GM06990 (cell line): ENCODE measurements at places on chromosomes 4 and X.

DNA sequence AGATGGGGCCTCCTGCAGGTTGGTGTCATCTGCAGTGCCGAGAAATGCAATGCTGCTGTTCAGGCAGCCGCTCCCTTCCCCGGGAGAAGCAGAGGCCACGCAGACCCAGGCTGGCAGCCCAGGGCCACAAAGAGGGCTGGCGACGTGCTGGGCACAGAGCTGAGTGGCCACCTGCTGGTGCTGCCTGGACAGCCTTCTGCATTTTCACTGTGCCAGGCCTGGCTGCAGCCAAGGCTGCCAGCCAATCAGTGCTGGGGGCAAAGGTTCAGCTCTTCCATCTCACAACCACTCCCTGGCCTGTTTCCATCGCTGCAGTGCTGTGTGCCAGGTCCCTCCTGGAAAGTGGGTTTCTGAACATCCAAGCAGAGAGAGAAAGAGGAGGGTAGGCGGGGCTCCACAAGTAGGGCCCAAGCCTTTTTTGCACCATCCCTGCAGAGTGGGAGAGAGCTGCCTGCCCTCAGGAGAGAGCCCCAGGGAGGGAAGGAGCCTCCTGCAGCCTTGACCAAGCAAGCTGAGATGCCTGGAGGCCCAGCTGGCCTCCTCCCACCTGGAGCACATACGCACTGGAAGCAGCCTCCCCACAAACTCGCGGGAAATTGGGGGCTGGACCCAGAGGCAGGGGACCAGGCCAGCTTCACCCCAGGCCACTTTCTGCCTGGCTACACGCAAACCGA, 20.1 kb downstream of the ADRA2C start:
- no peak for DNase-seq

- DNase-seq: no peak
Measured at GRCh38 chr4:161376275-161376674, 787.5 kb downstream of the FSTL5 start.

DNA sequence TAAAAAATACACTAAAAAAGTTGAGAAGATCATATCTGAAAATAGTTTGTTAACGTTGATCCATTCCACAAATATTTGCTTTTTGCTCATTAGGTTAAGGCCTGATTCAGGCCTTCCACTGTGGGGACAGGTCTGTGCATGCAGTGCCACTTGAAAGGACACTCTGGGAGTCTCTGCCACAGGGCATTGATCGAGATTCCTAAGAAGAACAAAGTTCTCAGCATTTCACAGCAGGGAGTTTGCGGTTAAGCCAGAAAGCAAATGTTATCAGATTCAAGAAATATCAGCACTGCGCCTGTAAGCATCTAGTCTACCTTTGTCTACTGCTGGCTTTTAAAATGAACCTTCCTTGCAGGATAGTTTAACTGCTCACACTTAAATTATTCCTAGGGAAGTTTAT, 62.2 kb upstream of the TNIP3 start:
- DNase-seq: no peak

- no peak for DNase-seq
Measured at GRCh38 chr4:6011686-6012085, 6.5 kb downstream of the C4orf50 start.

GRCh38 chrX:43560247-43560946, 95.7 kb upstream of the MAOA start:
- DNase-seq: no peak

- peak; percentile 14 for DNase-seq
Measured at GRCh38 chr4:78058591-78059523, 1.7 kb downstream of the FRAS1 start.

DNA sequence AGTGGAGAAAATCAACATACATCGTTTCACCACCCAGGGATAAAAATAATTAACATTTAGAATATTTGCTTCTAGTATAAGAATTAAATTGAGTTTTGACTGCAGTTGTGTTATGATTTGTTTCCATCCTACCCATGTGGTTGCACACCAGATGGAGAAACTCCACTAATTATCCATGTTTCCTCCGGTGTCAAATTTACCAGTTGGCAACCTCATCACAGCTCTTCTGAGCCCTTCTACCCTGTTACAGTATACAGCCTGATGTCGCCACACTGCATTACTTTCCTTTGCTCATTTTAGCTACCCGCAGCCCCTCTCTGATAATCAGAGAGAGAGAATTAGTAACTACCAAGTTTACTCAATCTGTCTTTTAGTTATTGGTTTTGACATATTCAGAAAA, 411.2 kb downstream of the DTHD1 start:
- no peak for DNase-seq

DNA sequence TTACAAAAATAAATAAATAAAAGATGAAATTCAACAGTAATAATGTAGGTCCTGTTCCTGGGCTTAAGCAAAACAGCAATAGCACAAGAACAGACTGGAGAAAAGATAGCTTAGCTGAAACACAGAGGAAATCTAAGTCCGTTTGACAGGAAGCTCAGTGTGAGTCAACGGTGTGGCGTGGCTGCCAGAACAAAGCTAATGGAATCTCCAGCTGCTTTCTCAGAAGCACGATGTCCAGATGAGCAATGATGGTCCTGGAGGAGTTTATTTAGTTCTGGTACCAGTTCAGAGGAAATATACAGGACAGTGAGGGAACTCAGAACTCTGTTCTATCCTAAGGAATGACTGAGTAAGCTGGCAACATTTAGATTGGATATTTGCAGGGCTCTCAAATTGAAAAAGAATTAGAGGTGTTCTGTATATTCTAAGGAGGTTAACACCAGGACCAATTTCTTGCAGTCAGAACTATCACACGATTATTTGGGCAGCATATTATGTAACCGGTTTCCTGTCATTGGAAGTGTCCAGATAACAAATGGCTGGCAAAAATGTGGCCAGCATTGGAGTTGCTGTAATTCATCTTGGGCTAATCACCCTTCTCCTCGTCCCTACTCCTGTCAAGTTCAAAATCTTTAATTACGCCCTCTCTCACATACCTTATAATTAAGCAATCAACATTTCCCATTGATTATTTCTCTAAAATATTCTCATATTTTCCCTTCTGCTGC, 12.7 kb downstream of the GAB3 start:
- DNase-seq: no peak

DNA sequence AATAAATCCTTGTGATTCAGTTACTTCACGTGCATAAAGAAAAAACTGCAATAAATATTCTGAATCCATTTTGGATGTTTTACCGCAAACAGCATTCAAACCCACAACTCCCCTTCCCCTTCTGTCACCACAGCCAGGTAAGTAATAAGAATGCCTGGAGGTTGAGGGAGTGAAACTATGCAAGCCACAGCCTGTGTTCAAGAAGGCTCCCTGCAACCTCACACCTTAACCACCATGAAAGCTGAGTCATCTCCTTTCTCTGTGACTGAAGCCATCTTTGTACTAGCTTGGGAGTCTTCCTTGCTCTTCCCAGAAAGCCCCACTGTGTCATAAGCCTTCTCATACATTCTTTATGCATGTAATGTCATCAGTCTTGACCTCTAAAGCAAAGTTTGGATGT, 297.0 kb upstream of the PUDP start:
- no peak for DNase-seq

- DNase-seq: peak; percentile 18
Measured at GRCh38 chrX:151722241-151722846, 6.5 kb downstream of the FATE1 start.

DNA sequence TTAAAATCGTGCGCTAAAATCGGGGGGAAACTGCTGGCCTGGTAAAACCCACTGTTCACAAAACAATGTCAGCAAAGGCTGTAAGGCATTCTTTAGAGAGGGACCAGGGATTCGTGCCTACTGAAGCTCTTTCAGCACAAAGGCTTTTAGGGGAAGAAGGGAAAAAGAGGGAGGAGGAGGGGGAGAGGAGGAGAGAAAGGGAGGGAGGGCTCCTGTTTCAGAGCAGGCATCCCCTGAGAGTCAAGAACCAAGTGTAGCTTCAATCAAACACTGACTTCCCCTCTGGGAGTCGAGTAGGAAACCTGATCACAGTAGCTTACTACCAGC, 9.5 kb downstream of the BCOR start:
- DNase-seq: no peak

- no peak for DNase-seq
Measured at GRCh38 chrX:130418066-130418465, 16.3 kb downstream of the RBMX2 start.

DNA sequence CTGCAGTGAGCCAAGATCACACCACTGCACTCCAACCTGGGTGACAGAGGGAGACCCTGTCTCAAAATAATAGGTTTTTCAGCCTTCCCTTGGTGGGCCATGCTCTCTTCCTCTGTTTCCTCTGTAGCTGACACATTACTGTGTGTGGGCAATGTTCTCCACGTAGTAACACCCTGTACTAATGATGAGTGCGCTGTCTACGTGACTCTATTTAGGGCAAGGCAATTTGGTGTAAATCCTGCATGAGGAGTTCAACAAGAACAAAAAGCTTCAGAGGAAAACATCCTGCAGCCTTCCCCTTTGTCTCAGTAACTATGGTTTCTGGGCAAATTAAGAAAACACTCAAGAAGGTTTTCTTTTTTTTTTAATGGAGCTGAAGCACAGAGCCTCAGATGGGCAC, 24.4 kb upstream of the JAKMIP1 start:
- DNase-seq: no peak

- no peak for DNase-seq
Measured at GRCh38 chr4:184091986-184092385, 125.7 kb downstream of the ENPP6 start.

GRCh38 chr4:7984286-7984925, 44.7 kb upstream of the AFAP1 start:
- no peak for DNase-seq

DNA sequence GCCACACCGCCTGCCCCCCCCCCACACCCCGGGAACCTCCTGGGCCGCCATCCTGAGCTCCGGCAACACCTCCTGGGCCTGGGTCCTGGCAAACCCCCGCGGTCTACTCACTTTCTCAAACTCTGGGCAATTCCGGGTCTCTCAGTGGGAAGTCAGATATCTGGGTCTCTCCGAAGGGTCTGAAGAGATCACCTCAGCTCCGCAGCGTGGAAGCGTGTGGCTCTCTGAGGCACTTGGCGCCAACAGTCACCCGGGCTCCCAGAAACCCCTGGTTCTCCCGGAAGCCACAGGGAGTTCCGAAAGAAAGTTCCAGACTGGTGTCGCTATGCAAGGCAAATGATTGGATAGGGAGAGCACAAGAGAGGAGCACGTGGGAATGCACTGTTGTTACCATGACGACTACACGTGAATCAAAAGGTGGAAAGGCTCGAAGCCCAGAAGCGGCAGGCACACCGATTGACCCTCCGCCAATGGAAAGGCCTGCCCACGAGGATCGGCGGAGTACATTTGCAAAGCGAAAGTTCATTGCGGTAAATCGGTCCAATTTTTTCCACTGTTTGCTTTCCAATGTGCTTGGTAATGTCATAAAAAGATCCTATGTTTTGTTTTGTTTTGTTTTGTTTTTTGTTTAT, at the start of gene PNMA6E:
TSS of gene PNMA6E (minus strand) at position 218 of the 632 bp plus-strand sequence. CDS start 2,501 bp downstream, outside the sequence.
- DNase-seq: no peak

DNA sequence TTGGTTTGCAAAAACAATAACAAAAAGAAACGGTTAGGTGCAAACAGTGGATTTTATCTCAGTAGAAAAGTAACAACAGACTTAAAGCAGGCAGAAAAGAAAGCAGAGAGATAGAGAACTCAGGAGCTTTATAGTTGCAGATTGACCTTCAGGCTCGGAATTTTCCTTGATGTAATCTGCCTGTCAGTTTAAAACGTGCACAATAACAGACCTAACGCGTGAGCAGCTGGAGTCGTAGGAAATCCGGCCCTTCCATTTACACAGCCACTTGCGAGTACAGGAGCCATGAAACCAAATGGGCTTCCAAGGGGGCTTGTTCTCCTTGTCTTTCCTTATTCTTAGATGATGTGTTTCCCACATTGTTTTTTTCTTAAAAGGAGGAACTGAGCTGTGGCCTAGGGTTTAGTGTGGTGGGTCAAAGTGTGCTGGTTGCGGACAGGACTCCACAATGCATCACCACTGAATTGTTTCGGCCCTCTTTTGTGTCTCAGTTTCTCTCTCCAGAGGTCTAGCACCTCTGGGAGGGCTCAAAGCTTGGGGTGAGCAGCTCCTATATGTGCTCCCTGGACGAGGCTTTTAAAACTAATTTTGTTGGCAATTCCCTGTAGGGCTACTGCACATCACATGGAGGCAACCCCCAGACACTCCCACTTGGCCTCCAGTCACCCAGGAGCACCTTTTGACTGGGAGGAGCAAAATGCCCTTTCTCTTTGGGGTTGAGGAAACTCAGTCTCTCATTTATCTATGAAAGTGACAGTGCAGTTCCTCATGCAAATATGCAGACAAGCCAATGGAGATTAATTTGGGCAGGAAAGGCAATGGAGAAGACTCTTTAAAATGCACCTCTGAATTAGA, 13.9 kb upstream of the MPP1 start:
- no peak for DNase-seq

DNA sequence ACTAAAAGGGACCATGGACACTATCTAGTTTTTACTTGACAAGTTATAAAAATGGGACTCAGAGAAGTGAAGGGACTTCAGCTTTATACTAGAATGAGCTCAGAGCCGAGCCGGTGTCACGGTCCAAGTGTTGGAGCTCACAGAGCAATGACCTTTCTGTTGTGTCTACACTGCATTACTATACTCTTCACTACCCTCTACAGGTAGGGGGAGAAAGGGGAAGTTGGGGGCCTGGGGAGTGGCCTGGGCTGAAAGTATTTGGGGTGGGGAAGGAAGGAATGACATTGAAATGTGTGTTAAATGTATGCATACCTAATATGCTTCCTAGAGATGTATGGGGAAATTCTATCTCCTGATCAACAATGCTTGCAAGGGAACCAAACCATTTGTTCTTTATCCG, 48.8 kb upstream of the HHIP start:
- no peak for DNase-seq

DNA sequence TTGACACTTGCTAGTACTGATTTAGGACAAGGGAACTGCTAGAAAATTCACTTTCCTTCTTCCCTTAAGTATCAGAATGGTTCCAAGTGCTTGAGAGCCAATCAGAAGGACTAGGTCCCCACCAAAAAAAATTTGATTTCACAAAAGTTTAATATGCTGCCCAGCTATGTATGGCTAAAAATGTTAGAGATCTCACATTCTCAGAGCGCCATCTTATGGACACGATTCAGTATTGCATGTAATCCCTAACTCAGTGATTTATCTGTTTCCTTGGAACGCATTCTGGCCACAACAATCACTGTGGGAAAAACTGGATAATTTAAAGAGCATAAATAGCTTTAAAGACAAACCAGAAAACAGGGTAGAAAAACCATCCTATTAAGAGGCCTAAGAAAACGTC, 255.1 kb upstream of the GPC4 start:
- DNase-seq: no peak

- no peak for DNase-seq
Measured at GRCh38 chr4:138650929-138651448, 364.6 kb upstream of the NOCT start.

- peak; percentile 34 for DNase-seq
Measured at GRCh38 chr4:14125375-14126129, 498.0 kb upstream of the BOD1L1 start.

GRCh38 chrX:22699581-22700091, 300.1 kb upstream of the DDX53 start:
- no peak for DNase-seq

- no peak for DNase-seq
Measured at GRCh38 chrX:48467281-48467761, 2.7 kb downstream of the SLC38A5 start.
